ENCODE measurements at places on chromosomes 12 and 14.
A peak's percentile ranks its signal among the peaks of the same experiment; 100 is the strongest.

DNA sequence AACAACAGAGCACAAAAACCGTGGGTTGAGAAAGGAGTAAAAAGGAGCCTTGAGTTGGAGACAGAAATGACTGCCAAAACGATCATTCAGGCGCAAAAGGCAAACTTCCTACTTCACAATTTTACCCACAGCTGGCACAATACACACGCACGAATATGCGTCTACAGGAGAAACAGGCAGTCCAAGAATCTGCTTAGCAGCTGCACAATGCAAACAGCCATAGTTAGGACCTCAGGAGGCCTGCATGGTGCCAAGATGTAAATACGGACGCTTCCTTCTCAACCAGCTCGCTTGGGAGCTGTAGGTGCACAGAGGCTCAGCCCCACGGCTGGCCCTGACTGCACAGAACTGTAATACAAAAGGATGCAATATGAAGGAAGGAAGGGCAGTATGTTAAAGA is 250.1 kb upstream of the CAND1 start:
- no peak overlapping the region for H3K4me3 ChIP-seq
- H3K27ac ChIP-seq, result no peak overlapping the region
- no peaks in the 10 kb centered on the region for H3K36me3 ChIP-seq
- H3K4me1 ChIP-seq, result no peaks in the 10 kb centered on the region
- no peak for DNase-seq
- no peaks in the 10 kb centered on the region for H3K27me3 ChIP-seq

DNA sequence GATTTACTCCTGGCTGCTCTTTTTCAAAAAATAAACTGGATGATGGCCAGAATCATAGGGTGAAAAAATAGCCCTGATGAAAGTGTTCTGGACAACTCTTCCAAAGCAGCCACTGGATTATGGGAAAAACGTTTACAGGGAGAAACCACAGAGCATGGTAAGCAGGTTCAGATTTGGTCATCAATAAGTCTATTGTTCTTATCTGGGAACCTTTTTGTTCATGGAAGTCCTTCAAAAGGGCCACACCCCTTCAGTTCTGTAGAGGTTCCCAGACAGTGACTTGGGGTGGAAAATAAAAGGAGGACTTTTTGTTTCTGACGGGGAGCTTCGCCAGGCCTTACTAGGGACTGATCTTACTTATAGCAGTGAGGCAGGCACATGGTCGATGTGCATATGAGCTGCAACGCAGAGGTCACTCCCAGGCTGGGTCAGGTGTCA is 117.4 kb upstream of the SLC38A2 start:
- no peaks in the 10 kb centered on the region for H3K27me3 ChIP-seq
- H3K36me3 ChIP-seq, result no peaks in the 10 kb centered on the region
- no peak overlapping the region for H3K4me3 ChIP-seq
- H3K27ac ChIP-seq, result no peak overlapping the region
- H3K4me1 ChIP-seq, result no peaks in the 10 kb centered on the region

DNA sequence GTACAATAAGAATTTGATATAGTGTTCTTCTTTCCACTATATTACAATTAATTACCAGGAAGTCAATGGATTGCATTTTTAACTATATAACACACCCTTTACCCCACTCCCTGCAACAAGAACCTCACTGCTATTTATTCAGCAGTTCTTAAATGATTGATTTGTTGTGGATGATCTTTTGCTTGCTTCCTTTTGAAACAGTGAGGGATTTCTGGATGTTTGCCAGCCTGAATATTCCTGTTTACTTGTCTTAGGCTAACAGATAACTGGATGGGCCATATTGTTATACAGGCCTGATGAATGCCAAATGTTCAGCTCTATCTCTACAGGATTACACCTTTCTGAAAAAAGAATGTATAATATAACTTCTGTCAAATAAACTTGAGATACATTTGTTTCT is 497.6 kb downstream of the APAF1 start:
- H3K36me3 ChIP-seq, result no peaks in the 10 kb centered on the region
- H3K4me1 ChIP-seq, result no peaks in the 10 kb centered on the region
- H3K4me3 ChIP-seq, result no peak overlapping the region
- H3K27me3 ChIP-seq, result no peaks in the 10 kb centered on the region
- H3K27ac ChIP-seq, result no peak overlapping the region
- DNase-seq, result no peak

GRCh38 chr12:114529966-114530365 is 124.0 kb upstream of the TBX5 start:
- H3K27me3 ChIP-seq, result peaks cover 2% of the 10 kb centered on the region
- no peak for DNase-seq
- H3K4me3 ChIP-seq, result no peak overlapping the region
- H3K27ac ChIP-seq, result no peak overlapping the region

GRCh38 chr12:22798116-22798515 is 173.1 kb downstream of the ETNK1 start:
- H3K27me3 ChIP-seq, result no peaks in the 10 kb centered on the region
- no peak overlapping the region for H3K4me3 ChIP-seq
- H3K36me3 ChIP-seq, result no peaks in the 10 kb centered on the region
- no peak overlapping the region for H3K27ac ChIP-seq
- no peaks in the 10 kb centered on the region for H3K4me1 ChIP-seq

DNA sequence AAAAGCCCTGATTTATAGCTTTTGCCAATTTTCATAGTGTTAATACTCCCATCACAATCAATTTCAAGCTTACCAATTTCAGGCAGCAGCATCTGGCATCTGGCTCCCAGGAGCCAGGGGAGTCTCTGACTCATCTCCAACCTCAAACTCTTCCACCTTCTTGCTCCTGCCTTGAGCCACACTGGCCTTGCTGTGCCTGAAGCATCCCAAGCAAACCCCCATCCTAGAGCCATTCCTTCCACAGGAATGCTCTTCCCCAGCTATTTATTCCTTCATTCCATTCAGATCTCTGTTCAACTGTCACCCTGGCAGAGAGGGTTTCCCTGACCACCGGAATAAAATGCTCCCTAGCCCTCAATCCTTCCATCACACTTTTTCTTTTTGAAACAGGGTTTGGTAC is 13.9 kb upstream of the PPP1CC start:
- DNase-seq, result no peak
- no peaks in the 10 kb centered on the region for H3K36me3 ChIP-seq
- H3K4me3 ChIP-seq, result no peak overlapping the region
- H3K27me3 ChIP-seq, result no peaks in the 10 kb centered on the region
- H3K27ac ChIP-seq, result no peak overlapping the region
- no peaks in the 10 kb centered on the region for H3K4me1 ChIP-seq

DNA sequence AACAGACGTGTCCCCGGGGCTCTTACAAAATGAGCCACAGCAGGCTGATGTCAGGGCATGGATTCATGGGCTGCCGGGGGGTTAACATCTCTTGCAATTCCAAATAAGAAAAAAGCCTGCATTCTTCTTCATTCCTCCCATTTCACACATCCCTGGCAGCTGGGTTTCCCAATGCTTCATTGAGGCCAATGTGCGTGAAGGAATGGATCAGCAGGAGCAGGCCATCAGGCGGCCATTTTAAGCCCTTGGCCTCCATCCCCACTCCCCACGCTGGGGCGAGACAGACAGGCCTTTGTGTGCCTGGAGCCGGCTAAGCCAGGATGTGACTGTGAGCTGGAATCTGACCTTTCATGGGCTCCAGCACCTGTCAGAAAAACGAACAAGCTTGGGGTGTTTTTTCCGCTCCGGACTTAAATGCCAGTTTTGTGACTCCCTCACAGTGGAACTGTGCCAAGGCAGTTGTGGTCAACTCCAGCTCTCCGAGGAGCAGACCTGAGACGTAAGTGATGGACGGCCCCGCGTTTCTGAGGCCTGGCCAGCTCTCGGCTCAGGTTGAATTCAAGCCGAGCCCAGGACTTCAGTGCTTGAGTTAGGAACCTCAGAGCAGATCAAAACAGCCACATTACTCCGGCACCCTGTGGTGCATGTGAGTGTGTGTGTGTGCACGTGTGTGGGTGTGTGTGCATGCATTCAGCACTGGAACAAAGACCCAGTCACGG is 133.1 kb downstream of the TMEM30B start:
- no peak for DNase-seq
- H3K4me3 ChIP-seq, result no peak overlapping the region
- H3K4me1 ChIP-seq, result no peaks in the 10 kb centered on the region
- H3K27ac ChIP-seq, result peak overlapping the region; percentile 46
- no peaks in the 10 kb centered on the region for H3K27me3 ChIP-seq
- H3K36me3 ChIP-seq, result no peaks in the 10 kb centered on the region

GRCh38 chr12:67501362-67501761 is 147.2 kb upstream of the DYRK2 start:
- no peak overlapping the region for H3K4me3 ChIP-seq
- H3K4me1 ChIP-seq, result peaks cover 17% of the 10 kb centered on the region
- no peaks in the 10 kb centered on the region for H3K27me3 ChIP-seq
- H3K27ac ChIP-seq, result peak overlapping the region; percentile 72

GRCh38 chr14:52106840-52107239 is 38.0 kb upstream of the NID2 start:
- no peaks in the 10 kb centered on the region for H3K27me3 ChIP-seq
- no peaks in the 10 kb centered on the region for H3K36me3 ChIP-seq
- DNase-seq, result no peak
- no peaks in the 10 kb centered on the region for H3K4me1 ChIP-seq

DNA sequence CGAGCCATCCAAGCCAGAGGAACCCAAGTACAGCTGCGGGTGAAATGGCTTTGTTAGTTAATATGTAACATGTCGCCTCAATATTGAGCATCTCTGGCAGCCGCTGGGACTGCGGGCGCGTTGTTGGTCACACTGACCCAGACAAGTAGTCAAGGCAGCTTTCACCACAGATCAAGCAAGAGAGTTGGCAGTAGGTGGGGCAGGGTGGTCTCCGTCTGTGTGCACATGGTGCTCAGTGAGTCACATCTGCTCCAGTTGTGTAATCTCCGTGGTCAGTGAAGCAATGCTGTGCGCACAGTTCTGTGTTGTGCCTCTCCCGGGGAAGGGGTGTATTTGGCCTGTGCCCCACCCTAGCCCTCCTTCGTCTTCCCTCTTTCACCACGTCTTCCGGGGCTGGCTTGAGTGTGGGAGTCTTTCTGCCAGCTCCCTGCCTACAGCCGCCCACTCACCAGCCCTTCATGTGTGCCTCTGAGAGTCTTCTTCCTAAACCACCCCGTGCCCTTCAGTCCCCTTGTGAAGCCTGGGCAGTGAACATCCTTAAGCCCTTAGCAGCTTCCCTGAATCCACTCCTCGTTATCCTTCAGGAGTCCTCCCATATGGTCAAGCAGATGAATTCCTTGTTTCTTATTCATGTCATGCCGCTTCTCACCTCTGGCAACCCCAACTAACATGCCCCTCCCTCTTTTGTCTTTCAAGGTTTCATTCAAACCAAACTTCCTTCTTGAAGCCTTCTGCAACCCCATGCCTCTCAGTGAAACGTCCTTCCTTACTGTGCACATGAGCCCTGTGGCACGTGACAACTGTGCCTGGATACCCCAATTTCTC is 242.1 kb downstream of the CACNA1C start:
- no peaks in the 10 kb centered on the region for H3K36me3 ChIP-seq
- H3K27ac ChIP-seq, result no peak overlapping the region
- no peak overlapping the region for H3K4me3 ChIP-seq
- no peaks in the 10 kb centered on the region for H3K27me3 ChIP-seq
- no peak for DNase-seq

DNA sequence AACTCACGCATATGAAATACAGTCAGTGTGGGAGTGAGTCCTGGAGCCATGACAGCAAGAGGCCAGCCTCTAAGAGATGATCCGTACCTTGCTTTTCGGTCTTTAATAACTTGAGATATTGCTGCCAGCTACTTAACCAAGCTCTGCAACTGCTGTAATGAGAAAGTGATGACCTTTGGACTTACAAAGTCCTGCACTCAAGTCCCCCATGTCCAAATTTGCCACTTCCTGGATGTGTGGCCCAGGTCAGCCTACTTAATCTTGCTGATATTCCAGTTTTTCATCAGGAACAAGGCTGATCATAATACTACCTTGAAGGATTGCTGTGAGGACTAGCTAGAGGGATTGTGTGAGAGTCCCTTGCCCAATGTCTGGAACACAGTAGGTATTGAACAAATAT is 33.8 kb upstream of the DUSP6 start:
- H3K27me3 ChIP-seq, result no peaks in the 10 kb centered on the region
- peak; percentile 94 for DNase-seq
- H3K36me3 ChIP-seq, result no peaks in the 10 kb centered on the region
- peaks cover 75% of the 10 kb centered on the region for H3K4me1 ChIP-seq

DNA sequence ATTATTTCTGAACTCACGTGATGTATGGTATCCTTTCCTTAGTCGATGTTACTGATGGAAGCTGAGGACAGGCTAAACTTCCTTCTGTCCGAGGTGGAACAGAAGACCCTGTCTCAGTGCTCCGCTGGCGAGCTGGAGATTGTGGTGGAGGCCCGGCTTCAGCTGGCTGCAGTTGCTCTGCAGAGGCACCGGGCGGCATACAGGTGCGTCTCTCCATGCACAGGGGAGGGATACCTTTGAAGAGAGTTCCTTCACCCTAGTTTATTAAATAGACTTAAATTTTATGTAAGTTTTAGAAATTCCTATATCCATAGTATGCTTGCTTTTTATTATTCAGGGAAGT is 186.7 kb upstream of the NEDD1 start:
- DNase-seq, result no peak
- H3K4me3 ChIP-seq, result peak overlapping the region; percentile 5
- H3K36me3 ChIP-seq, result no peaks in the 10 kb centered on the region
- H3K27ac ChIP-seq, result no peak overlapping the region
- no peaks in the 10 kb centered on the region for H3K4me1 ChIP-seq
- no peaks in the 10 kb centered on the region for H3K27me3 ChIP-seq

GRCh38 chr12:69069479-69069878 is 136.5 kb upstream of the CPM start:
- H3K36me3 ChIP-seq, result no peaks in the 10 kb centered on the region
- no peaks in the 10 kb centered on the region for H3K4me1 ChIP-seq
- H3K4me3 ChIP-seq, result no peak overlapping the region

DNA sequence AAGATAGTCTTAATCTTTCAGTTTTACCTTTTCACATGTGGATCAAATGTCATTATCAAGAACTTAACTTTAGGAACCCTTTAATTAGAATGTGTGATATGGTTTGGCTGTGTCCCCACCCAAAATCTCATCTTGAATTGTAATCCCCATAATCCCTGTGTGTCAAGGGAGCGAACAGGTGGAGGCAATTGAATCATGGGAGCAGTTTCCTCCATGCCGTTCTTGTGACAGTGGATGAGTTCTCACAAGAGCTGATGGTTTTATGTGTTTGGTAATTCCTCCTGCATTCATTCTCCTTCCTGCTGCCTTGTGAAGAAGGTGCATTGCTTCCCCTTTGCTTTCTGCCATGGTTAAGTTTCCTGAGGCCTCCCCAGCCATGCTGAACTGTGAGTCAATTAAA is 160.6 kb downstream of the MON2 start:
- H3K4me3 ChIP-seq, result no peak overlapping the region
- H3K36me3 ChIP-seq, result no peaks in the 10 kb centered on the region
- no peak for DNase-seq
- H3K4me1 ChIP-seq, result peaks cover under 1% of the 10 kb centered on the region

- H3K27ac ChIP-seq, result no peak overlapping the region
- no peaks in the 10 kb centered on the region for H3K36me3 ChIP-seq
- H3K27me3 ChIP-seq, result no peaks in the 10 kb centered on the region
- no peak for DNase-seq
Measured at GRCh38 chr14:35390577-35391387, 13.8 kb downstream of the NFKBIA start.

DNA sequence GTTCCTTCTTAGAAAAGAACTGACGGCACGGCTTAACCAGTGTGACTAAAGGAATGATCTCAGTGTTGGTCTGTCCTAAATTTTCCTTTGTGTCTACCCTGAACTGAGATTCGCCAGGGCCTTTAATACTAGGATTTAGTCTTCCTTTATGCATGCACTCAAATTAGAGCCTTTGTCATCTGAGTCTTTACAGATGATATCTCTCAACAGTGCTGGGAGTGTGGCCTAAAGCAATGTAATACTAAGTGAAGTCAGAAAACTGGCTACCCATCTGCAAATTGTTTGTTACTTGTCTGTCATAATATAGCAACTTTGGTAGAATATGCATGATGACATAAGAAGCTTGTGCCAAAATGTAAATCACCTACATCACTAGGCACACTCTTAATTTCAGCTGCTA is 95.4 kb downstream of the PTPRO start:
- H3K27ac ChIP-seq, result no peak overlapping the region
- no peak for DNase-seq
- H3K27me3 ChIP-seq, result no peaks in the 10 kb centered on the region
- no peaks in the 10 kb centered on the region for H3K36me3 ChIP-seq
- no peaks in the 10 kb centered on the region for H3K4me1 ChIP-seq
- H3K4me3 ChIP-seq, result no peak overlapping the region

Measured in large intestine (tissue), 12 donors.